Iris pigment epithelial cell (primary cell): ENCODE measurements at places on chromosomes 11 and 22.

DNA sequence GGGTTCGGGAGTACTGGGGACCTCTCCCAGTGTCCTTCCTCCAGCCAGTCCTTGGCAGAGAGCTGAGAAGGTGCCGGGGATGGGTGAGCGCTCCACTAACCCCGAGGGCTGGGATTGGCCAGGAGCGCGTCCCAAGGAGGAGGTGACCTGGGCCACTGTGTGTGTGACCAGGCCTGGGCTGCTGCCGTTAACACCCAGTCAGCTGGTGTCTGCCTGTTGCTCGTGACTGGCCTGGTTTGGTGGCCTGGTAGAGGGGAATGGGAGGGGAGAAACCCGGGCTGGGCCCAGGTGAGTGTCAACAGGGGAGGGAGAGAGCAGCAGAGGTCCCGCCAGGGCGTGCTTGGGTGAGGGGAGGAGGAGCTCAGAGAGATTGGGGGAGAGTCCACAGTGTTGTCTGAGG lies 29.9 kb upstream of the GRAMD4 start:
- no peak for DNase-seq

DNA sequence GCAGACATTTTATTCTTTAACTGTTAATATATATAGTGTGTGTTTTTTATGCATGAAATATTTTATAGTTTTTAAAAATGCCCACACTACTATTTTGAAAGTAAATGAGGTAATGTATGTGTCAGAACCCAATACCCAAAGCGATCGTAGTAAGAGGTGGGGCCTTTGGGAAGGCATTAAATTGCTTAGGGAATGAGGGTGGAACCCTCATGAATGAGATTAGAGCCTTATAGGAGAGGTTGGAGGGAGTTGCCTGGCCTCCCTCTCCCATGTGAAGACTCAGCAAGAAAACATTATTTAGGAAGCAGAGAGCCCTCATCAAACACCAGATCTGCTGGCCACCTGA lies 11.1 kb downstream of the KLHL35 start:
- no peak for DNase-seq

GRCh38 chr22:37985751-37986281 lies 1.5 kb upstream of the SOX10 start:
- DNase-seq, result no peak

DNA sequence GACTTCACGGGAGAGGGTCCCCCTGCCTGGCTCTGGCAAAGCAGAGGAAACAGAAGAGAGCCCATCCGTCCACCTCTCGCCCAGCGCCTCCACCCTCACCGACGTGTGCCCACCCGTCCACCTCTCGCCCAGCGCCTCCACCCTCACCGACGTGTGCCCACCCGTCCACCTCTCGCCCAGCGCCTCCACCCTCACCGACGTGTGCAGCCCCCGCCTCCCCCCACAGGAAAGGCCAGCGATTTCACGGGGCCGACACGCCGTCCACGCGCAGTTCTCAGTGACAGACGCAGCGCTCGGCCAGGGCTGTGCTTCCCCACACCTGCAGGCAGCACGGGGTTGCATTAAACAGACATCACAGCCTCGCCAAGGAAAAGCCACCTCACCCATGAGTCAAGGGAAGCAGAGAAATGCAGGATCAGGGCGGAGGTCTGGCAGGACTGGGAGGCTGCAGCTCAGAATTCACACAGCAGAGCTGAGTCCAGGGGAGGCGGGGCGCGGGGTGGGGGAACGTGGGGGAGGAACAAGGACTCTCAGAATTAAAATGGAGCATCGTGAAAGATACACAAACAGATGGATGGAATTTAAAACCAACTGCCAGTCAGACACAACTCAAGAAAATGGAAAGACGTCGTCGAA lies 377.7 kb downstream of the BRD1 start:
- no peak for DNase-seq

DNA sequence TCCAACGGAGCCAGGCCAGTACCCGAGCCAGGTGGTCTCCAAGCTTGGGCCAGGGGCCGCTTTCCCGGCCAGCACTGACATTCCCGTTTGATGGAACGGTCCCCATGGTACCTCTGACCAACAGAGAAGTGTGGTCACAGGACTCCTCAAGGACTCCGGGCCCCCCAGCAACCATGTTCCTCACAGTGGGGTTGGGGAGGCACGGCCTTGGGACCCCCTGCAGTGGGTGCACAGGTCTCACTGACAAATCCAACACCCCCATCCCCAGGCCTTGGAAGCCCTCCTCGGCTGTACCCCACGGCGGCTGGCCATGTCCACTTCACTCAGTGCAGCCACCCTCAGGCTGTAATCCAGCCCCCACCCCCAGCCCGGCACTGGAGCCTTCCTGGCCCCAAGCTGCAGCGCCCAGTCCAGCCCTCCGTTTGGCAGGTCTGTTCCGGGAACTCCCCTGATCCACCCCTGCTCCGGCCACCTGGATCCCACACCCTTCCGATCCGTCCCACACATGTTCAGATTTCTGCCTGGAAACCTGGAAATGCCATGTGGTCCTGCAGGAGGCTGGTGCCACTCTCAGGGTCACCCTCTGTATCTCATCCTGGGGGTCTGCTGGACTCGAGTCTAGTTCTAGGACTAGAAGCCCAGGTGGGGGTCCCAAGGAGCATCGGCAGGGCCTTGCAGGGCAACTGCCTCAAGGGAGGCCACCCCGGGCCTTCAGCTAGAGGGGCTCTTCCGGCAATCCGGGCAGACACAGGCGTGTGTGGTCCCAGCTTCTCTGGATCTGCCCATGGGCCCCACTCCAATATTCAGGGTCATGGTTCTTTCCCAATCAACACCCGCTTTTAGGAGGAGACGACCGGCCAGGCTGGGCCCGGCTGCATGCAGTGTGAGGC lies 26.6 kb downstream of the TBX1 start:
- no peak for DNase-seq

GRCh38 chr11:121367001-121367843 lies 74.7 kb downstream of the SC5D start:
- peak; percentile 9 for DNase-seq

DNA sequence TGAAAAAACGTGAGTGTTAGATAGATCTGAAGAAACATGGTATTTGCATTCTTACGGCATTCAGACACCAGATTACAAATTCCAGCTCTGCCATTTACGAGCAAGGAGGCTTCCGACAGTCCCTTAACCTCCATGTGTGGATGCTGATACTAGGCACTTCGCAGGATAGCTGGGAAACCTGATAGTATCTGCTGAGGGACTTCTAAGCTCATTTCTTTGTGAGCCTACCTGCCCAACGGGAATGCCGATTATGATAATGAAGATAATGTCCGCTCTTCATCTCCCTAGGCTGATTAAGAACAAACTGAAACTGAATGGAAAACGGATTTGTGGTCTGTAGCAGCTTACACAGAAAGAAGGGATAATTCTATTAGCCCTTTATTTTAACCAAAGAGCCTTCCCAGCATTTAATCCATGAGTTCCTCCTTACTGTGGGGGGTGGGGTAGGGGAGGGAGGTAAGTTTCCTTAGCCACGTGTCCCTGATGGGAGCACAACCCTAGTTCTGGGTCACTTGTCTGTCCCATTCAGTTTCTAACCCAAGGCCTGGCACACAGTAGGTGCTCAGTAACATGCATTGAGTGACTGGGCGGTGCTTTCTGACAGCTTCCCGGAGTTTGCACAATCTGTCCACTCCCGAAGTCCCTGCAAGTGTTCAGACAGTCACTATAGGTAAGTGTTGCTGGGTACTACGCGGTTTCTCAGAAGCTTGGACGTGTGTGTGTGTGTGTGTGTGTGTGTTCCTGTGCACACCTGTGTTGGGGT lies 39.2 kb downstream of the CD6 start:
- no peak for DNase-seq

GRCh38 chr11:72232260-72233055 lies 7.9 kb downstream of the INPPL1 start:
- no peak for DNase-seq

DNA sequence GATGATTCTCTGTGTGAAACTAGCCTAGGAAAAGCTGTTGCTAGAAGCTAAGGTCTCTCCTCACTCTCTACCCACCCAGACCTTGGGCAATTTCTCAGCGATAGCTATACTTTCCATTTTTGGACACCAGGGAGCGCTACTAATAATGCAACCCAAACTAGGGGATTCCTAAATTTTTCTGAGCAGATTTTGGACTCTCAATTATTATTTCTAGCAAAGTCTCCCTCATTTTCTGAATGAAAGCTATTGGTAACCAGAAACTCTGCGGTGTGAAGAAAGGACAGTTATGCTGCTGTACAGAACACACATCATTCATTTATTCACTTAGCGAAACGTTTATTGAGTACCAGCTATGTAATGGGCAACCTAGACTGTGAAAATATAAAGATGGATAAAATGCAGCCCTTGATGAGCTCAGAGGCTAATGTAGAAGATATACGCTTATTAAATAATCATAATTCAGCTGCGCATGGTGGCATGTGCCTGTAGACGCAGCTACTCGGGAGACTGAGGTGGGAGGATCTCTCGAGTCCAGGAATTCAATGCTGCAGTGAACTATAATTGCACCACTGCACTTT lies 6.1 kb upstream of the STIM1 start:
- peak; percentile 39 for DNase-seq

- peak; percentile 61 for DNase-seq
These were observed 11.9 kb upstream of the SYTL2 start for GRCh38 chr11:85822814-85823213.

DNA sequence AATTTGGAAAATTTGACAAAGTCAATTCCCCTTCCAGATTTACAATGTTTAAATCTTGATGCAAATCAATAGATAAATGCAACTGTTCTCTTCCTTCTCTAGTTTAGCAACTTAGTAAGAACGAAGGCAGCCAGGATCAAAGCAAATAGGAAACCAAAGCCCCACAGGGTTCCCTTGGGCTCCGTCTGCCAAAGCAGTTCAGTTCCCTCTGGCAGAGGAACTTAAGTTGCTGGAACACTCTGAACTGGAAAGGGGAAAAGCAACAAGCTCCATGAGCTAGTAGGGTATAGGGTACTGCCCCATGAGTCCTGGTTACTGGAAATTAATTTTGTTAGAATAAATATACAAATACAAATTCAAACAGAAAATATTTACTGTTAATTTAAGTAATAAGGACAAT lies 91.3 kb downstream of the RELT start:
- DNase-seq, result no peak

- DNase-seq, result peak; percentile 58
These were observed 90.4 kb upstream of the PDGFD start for GRCh38 chr11:104254347-104254746.

DNA sequence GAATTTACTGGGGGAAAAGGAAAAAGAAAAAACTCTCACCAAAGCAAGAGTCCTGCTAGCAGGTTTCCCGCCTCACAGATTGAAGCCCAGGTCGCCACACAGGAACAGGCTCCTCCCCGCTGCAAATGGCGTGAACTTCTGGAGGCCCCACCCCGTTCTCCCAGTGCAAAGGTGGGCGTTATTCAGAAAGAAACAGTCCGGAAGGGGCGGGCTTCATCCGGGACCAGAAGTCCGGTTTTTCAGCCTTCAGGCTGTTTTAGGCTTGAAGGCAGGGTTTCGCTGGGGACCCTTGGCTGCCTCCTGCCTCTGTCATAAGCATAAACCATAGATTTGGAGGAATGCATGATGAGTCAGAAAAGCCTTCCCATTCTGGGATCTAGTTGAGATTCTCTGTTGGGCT lies 148.3 kb upstream of the POU2AF2 start:
- DNase-seq, result peak; percentile 48

DNA sequence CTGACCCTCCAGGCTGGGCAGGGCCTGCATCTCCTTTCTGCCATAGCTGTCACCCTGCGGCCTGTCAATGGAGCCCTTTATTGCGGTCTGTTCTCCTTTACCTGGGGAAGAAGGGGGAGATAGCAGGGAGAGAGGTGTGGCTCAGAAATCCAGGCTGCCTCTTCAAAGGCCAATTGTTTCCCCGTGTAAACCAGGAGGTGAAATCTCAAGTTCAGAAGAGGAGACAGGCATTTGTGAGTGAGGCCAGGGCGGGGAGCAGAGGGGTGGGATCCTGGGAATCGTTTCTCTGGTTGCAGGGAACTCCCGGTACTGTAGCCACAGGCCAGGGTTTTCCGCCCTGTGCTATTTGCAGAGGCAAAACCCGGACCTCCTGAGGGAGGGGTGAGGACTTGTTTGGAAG lies 9.1 kb downstream of the DCPS start:
- no peak for DNase-seq

DNA sequence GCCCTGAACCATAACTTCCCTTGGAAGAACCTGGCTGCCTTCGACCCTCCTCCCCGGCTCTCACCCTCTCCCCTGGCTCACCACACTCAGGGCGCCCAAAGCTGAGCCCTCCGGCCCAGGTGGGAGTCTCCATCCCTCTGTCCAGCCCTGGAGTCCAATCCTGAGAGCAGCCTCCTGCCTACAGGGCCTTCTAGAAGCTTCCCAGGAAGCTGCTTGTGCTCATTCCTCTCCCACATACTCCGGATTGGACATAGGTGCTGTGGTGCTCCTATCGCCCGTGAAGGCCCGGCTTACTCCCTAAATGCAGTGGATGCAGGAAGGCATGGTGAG lies 1332.0 kb downstream of the BRD1 start:
- no peak for DNase-seq

- DNase-seq, result no peak
These were observed 21.4 kb upstream of the RASL10A start for GRCh38 chr22:29336751-29337490.

- DNase-seq, result no peak
These were observed 246.2 kb downstream of the ST3GAL4 start for GRCh38 chr11:126601550-126602215.

DNA sequence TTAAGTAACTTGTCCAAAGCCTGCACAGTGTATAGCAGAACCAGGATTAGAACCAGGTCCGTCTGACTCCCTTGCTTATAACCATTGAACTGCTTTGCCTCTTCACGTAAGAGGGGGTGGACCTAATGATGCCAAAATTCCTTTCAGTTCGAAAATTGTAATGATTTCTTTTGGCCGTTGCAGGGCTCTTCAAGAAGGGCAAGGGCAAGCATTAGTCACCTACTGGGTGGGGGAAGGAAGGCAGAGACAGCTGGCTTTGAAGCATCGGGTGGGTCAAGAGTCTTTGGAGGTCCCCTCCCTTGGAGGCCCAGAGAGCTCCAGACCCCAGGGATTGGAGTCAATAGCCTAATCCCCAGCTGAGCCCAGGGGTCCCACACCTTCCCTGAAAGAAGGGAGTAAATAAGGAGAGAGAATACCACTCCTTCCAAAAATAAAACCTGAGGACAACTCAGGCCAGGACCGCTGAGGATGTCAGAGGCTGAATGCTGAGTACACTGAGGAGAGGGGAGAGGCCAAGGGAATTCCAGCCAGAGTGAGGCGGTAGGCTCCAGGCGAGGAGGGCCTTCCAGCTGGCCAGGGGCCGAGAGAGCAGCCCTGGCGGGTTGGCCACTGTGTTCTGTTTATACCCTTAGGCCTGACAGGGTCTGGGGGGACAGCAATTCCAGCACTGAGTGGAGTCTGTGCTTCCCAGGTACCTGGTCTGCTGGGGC lies 14.1 kb downstream of the CREB3L1 start:
- DNase-seq, result peak; percentile 83

DNA sequence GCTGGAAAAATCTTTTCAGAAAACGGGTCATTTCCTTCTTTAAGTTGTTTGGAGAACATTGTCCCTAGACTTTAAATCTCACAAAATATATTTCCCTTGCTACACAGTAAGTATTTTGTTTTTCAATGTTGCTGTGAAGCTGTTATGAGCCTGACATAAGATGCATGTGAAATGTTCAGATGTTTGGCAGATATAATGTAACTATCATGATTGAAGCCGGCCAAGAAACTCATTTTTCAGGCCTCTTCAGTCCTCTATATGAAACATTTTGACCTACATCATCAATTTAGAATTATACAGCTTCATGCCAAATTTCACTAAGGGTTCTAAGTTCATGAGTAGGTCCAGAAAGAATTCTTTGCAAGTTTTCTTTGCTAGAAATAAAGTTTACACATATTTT lies 133.8 kb downstream of the JRKL start:
- DNase-seq, result no peak

GRCh38 chr11:47295385-47295784 lies 25.5 kb downstream of the MADD start:
- no peak for DNase-seq
